ENCODE measurements at places on chromosomes 7 and 10. TPM values are rescaled to one million over a fixed set of nuclear protein-coding genes. Genes with fewer than 3 reads are reported as not detected.
A peak's percentile ranks its signal among the peaks of the same experiment; 100 is the strongest.

Gene MKI67
- 0.04 TPM for polyA plus RNA-seq

Gene FKBP6
- not detected for polyA plus RNA-seq

DNA sequence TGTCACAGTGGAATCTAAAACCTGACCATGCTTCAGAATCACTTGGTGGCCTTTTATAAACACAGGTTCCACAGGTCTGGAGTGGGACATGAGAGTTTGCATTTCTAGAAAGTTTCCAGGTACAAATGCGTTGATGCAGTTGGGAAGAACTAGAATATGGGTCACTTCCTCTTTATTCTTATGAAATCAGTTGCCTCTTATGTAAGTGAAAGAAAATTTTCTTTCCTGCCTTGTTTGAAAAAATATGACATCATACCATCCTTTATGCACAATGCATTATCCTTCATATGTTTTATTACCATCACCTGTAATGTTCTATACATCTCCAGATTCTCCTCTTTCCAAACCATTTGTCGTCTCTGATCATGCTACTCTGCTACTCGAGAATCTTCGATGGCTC lies 44.0 kb downstream of the PLXNA4 start:
- H3K27ac ChIP-seq: no peak overlapping the region
- no peak for DNase-seq
- H3K4me1 ChIP-seq: no peaks in the 10 kb centered on the region
- H3K27me3 ChIP-seq: no peaks in the 10 kb centered on the region
- H3K36me3 ChIP-seq: no peaks in the 10 kb centered on the region
- no peak overlapping the region for H3K4me3 ChIP-seq

DNA sequence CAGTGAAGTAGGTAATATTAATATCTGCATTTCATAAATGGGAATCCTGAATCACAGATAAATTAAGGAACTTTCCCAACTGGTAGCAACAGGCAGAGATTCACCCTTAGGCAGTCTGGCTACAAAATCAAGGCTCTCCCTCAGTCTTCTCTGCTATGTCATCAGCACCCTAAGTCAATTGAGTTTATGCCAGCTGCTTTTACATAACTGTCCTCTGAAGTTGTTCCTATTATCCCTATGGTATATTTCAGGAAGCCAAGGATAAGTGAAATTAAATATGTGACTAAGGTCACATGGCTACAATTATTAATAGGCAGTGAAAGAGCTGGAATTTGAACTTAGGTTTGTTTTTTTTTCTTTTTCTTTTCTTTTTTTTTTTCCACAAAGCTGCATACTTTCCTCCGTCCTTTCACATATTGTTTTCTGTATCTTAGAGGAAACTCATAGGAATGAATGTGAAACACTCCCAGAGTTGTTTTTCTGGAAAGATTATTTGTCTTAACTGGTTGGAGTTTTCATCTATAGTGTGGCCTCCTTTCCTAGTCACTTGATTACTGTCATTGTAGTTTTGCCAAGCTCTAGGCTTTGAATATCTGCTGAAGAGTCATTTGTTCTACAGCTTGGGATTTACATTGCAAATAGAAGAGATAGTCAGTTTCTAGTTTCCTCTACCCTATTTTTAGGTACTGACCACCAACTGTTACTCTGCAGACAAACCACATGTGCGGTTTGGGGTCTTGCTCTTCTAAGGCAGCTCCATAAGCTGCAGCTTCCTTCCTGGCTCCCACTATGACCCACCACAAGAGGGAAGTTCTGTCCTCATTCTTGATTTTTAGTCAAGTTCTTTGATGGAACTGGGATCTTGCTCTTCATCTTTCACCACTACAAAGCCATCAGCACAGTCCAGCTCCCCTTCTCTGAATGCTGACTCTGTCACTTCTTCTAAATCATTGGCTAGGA lies 338.0 kb upstream of the KIAA1217 start:
- H3K36me3 ChIP-seq: no peaks in the 10 kb centered on the region
- H3K27ac ChIP-seq: no peak overlapping the region
- H3K4me1 ChIP-seq: no peaks in the 10 kb centered on the region
- peak; percentile 16 for DNase-seq

GRCh38 chr10:52653263-52653909 lies 119.2 kb downstream of the MBL2 start:
- DNase-seq: no peak
- no peak overlapping the region for H3K4me3 ChIP-seq

DNA sequence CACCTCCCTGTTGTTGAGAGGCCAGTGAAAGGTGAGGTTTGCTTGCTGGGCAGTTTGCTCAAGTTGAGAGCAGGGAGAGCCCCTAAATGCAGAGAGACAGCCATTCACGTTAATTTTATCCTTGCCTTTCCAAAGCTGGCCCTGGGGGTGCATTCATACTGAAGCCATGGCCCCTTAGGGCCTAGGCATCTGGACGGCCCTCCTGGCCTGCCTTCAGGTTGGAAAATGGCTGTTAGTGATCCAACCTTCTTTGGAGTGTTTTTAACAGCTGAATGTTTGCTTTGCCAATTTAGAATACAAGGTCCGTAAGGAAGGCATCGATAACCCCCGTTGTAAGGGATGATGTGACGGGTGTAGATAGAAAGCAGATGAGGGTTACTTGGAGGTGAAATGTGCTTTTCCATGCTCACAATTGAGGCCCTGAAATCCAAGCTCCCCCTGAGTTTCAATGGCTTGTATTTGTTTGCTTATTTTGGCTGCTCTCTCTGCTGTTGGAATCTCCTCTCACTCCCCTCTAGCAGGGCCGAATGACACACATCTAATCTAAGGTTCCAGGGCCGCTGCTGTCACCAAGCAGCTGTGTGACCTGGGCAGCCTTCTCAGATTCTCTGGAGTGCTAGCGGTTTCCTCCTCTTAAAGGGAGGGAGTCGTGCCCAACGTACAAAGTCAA lies 171.6 kb upstream of the MKI67 start:
- no peaks in the 10 kb centered on the region for H3K4me1 ChIP-seq
- H3K4me3 ChIP-seq: no peak overlapping the region
- no peaks in the 10 kb centered on the region for H3K36me3 ChIP-seq
- no peak for DNase-seq
- no peaks in the 10 kb centered on the region for H3K27me3 ChIP-seq
- no peak overlapping the region for H3K27ac ChIP-seq

DNA sequence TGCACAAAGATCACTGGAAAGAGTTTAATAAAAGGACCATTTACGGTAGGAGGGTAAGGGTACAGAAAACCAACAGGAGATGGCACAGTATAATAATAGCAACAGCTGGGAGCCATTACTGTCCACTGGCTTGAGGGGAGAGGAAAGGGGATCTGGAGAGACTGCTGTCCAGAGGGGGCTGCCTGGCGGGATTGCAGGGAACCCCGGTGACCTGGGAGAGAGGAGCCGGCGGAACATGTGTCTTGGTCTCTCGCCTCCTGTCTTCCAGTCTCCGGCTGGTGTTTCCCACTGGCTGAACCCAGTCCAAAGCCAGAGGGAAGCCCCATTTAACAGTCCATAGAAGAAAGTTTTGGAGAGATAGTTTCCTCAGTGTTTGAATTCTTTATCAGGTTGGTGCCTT lies 57.5 kb upstream of the PODXL start:
- no peak for DNase-seq
- H3K27me3 ChIP-seq: no peaks in the 10 kb centered on the region
- H3K4me1 ChIP-seq: no peaks in the 10 kb centered on the region
- H3K36me3 ChIP-seq: no peaks in the 10 kb centered on the region
- no peak overlapping the region for H3K27ac ChIP-seq

Data from kidney (tissue), 22 donors.